Right atrium auricular region (tissue), 2 donors: ENCODE measurements at places on chromosomes 6 and 20. TPM values are rescaled to one million over a fixed set of nuclear protein-coding genes. Genes with fewer than 3 reads are reported as not detected.

IMPG1 gene
- not detected for total RNA-seq

MAP3K7 gene
- 17.5 TPM for total RNA-seq

OR2B6 gene
- total RNA-seq, result not detected

BEND6 gene
- 0.43 TPM for total RNA-seq

BTN1A1 gene
- total RNA-seq, result not detected

RWDD1 gene
- 46.9 TPM for total RNA-seq

VSTM2L gene
- 303 TPM for total RNA-seq

TFAP2C gene
- total RNA-seq, result 0.37 TPM

- DNase-seq, result no peak
Observed at GRCh38 chr20:31515775-31516107, 1.5 kb downstream of the HM13 start.

DNA sequence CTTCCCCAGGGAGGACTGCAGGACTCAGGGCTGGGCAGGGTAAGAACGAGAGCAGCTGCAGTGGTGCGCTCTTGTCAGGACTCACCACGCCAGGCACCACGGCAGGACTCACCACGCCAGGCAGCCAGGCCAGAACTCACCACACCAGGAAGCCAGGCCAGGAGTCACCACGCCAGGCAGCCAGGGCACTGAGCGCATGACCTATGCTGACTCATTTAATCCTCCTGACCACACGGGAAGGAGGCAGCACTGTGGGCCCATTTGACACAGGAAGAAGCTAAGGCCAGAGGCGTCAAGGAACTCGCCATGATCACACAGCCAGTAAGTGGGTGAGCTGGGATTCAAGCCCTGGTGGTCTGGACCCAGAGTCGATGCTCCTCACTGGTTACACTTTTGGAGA, 189.3 kb downstream of the PREX1 start:
- no peak for DNase-seq

DNA sequence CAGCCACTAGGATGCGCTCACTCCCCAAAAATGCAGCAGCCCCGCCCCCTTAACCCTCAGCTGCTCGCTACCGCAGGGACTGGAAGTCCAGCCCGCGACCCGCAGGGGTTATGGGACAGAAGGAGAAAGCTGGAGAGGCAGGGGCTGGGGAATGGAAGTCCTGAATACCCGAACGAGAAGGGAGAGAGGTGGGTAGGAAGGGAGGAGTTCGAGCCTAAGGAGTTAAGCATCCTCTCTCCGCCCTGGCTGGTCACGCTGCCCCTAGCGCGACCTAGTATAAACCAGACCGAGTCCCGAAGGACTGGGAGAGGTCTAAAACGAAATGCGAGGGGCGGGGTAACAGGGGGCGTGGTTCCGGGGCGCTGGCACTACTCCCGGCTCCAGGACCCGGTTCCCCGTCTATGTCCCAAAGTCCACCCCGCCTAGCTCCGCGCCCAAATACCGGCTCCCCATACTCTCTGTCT, 448 bp upstream of the DDAH2 start:
- DNase-seq, result peak; percentile 95

DNA sequence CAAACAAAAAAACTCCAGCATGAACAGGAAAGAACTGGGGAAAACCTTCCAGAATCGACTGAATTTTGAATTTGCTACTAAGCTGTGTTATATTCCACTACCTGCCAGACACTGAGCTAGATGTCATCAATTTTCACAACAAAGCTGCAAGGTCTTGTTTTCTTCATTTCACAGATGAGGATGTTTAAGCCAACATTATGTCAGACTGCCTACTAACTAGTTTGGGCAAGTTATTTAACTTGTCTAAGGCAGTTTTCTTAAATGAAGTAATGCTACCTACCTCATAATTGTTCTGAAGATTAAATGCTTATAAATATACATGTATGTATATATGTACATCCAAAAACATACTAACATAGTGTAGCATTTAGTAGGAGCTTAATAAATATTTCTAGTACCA, 144.4 kb downstream of the MMS22L start:
- DNase-seq, result no peak

DNA sequence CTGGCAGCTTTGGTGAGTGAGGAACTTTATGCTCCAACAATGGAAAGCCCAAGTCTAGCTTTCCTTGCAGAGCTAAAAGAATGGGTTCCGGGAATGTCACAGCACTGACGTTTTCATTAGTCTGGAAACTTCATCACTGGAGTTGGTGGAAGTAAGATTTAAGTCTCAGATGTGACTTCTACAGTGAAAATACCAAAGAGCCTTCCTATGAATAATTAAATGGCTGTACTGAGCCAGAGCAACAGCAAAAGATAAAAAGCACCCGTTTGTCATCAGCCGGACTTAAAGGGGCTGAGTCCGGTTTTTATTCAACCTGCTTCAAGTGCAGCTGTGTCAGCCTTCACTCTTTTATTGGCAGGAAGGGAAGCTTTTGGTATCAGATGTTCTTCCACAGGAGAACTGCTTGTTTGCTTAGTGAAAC, 46.5 kb upstream of the SHLD1 start:
- DNase-seq, result no peak

DNA sequence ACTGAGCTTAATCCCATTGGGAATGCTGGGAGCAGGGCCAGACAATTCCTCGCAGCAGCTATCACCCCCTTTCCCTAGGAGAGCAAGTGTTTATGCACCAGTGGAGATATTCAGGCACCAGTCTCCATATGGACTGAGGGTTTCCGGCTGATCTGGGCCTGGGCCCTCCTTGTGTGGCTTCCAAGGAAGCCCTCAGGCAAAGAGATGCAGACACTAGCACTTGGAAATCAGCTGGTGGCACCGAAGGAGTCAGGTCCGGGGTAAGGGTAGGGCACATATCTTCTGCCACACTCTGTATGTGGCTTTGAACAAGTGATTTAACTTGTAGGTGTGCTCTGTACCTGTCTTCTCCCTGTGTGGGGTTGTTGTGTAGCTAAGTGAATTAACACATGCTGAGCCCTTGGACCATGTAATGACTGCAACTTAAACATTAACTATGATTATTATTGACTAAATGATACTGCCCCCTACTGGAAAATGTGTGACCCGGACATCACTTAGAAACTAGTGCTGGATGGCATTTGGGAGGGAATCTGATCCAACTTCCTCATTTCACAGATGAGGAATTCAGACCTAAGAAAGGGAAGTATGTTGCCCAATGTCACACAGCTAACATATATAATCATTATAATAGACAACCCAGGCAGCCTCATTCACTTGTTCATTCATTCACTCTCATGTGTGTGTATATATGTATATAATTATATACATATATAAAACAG, 19.3 kb upstream of the WFDC2 start:
- DNase-seq, result no peak

DNA sequence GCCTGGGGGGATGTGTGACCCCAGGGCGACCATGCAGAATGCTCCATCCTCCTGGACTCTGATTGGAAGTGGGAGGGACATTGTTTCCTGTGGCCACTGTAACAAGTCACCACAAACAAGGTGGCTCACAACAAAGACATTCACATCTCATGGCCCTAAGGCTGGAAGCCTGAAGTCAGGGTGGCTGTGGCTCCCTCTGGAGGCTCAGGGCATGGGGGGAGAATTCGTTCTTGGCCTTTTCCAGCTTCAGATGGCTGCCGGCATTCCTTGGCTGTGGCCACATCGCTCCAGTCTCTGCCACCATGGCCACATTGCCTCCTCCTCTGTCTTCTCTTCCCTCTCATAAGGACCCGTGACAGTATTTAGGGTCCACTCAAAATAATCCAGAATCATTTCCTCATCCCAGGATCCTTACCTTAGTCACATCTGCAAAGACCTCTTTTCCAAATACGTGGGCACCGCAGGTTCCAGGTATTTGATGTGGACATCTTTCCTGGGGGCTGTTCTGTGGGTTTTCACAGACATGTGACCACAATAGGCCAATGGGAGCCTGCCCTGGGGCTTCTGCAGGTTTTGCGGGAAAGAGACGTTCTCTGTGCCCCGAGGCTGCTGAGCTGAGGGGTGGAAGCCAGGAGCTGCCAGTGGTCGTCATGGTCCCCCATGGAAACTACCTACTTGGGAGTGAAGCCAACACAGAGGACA, 249.3 kb downstream of the PREX1 start:
- no peak for DNase-seq

- no peak for DNase-seq
Observed at GRCh38 chr6:126103993-126104392, 117.7 kb downstream of the TRMT11 start.

DNA sequence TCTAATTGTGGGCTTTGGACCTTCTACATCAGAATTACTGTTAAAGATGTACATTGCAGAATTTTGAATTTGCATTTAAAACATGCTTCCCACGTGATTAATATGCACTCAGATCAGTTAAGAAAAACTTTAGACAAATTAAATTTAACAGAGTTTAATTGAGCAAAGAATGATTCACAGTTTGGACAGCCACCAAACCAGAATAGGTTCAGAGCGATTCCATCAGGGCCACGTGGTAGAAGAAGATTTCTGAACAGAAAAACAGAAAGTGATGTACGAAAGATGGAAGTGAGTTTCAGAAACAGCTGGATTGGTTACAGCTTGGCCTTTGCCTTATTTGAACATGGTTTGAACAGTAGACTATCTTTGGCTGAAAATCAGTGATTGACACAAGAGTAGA, 704.2 kb upstream of the MAP3K7 start:
- DNase-seq, result no peak

- no peak for DNase-seq
Observed at GRCh38 chr20:953742-954141, 37.6 kb upstream of the ANGPT4 start.

DNA sequence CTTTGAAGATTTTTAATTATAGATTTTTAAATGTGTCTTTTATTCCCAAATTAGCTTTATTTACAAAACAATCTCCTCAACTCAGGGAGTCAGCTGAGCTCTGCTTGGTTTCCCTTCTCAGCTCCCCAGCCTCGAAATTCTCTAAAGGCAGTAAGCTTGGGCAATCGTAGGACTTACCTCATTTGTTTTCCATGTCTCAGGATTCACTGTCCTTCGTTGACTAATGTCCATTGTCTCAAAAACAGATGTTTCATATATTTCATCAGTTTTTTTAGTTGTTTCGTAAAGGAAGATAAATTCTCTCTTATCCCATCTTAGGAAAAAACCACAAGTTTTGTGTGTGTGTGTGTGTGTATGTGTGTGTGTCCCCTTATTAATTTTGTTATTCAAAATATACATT, 102.2 kb upstream of the ADGRF1 start:
- no peak for DNase-seq

GRCh38 chr6:121492536-121492935, 57.1 kb downstream of the GJA1 start:
- no peak for DNase-seq

DNA sequence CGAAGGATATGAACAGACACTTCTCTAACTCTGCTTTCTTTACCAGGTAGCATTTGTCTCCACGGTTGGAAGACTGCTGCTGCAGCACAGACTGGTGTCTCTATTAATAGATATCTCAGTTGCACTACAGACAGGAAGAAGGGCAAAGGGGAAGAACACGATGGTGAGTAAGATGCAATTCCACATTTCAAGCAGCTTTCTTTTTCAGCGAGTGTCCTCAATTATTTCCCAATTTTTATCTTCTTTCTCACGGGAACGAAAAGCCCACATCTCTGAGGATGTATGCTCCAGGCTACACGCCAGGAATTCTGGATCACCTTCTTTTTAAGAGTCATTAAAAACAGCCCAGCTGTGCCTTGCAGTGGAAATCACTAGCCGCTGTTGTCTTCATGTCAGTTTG, 311.6 kb upstream of the ECI2 start:
- DNase-seq, result no peak

GRCh38 chr6:154410619-154411072, 54.0 kb upstream of the IPCEF1 start:
- peak; percentile 64 for DNase-seq

DNA sequence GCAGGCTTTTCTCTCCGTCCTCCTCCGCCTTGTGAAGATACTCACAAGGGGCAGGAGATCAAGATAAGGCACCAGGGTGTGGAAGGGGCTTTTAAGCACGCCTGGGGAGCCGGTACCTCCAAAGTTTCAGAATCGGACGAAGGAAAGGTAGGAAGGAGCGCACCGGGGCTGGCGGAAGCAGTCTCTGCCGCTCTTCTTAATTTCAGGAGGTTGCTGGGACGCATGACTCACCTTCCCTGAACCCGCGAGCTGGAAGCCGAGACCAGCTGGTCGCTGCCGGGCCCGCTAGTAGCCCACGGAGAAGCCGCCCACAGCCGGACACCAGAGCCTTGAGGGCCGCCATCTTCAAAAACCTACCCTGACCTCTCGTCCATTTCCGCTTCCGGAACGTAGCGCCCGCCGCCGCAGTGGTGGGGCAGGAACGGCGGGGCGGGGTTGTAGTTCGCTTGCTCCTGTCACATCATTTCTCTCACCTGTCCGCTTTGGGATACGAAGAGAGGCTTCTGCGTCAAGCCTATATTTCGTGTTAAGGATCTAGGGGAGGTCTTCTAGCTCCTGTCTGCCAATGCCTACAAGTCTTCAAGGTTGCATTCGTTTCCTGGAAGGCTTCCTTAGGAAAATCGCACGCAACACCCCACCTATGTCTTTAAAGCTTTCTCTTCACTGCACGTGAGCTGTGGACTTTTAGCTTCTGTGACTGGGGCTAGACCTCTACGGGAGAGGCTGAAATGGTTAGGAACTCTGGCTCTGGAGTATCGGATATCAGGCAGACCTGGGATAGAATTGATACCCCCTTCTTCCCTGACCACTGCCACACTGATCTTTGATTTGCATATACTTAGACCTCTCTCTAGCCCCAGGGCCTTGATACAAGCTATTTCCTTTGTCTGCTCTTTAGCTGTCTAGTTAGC, at the start of gene MRPS18A:
MRPS18A (minus strand) TSS at position 355 of the 911 bp plus-strand sequence; CDS start at position 343, 12 bp downstream.
- peak; percentile 86 for DNase-seq

- no peak for DNase-seq
Observed at GRCh38 chr20:12110711-12111110, 193.0 kb downstream of the BTBD3 start.

DNA sequence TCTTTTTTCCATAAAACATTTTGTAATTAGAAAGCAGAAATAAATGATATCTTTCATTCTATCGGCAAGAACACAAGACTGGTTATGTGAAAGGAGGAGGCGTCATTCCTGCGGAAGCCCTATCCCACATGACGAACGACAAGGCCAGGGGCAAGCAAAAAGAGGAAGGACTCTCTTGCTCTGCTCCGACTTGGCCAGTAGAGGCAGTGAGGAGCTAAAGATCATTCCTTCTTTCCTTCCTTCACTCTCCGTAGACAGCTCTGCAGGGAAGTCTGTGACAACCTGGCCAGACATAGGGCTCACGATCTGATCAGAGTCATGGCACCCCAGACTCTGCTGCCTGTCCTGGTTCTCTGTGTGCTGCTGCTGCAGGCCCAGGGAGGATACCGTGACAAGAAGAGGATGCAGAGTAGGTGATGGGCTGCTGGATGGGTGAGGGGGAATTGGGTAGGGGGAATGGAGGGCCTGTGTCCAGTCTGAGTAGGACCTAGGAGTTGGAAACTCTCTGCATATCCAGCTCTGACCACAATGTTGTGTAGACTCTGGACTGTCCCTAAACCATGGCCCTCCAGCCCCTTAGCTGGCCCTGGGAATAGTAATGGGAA, at the start of gene WFDC10A:
WFDC10A (plus strand) TSS at position 244 of the 605 bp plus-strand sequence; CDS start at position 319, 75 bp downstream.
- DNase-seq, result peak; percentile 66

GRCh38 chr6:151141685-151142084, 98.1 kb upstream of the AKAP12 start:
- DNase-seq, result no peak

- DNase-seq, result no peak
Observed at GRCh38 chr6:154754152-154754551, 20.9 kb downstream of the SCAF8 start.

GRCh38 chr6:130675072-130675471, 152.1 kb upstream of the SMLR1 start:
- DNase-seq, result no peak
